ENCODE measurements at places on chromosomes 12 and 14.

DNA sequence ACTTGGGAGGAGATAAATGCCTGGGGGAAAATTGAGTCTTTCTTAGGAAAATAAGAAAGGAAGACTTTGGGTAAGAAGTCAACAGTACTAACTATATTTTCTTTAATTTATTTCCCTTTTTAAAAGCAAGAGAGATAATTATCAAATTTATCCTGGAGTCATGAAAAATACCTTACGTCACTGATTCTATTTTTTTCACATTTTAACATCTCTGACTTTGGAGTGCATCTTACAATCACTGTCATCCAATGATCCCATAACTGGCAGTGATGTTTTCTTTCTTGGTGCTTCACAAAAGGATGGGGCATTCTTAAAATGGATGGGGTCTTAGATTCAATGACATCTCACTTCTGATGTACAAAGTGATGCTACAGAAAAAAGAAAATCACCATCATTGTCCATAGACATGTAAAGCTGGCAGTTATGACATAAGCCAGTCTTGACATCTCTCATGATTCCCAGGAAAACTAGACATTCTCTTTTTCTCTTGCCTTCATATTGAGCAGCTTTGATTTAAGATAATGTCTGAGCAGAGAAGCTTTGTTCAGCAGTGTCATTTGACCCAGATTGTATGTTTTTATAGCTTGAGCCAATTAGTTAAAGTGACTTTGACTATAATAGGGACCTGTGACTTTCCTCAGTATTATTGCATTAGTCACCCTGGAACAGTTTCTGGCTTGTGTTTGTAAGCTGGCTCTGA is 236.2 kb downstream of the EGLN3 start:
- DNase-seq: no peak

GRCh38 chr12:123936956-123937706 is 35.5 kb downstream of the CCDC92 start:
- DNase-seq: no peak

DNA sequence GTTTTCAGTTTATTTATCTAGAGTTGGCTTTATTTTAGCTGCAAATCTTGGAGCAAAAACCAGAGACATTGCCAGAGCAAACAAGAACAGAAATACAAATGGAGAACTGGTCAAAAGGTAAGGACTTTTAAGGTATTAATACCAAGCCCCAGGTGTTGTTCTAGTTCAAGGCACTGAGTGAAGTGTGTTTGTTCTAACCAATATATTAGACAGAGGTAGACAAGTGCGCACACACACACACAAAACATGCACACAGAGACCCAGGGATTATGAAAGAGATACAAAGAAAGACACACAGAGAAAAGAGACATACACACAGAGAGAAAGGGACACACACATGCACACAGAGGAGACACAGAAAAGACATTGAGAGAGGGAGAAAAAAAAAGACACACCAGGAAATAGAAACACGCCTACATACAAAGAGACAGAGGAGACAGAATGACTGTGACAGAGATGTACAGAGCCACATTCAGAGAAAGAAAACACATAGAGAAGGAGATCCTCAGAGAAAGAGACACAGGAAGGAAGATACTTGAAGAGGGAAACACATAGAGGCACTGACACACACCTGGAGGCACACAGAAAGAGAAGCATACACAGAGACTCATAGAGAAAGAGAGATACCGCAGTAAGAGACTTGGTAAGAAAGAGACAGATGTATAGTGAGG is 50.2 kb downstream of the MIPOL1 start:
- no peak for DNase-seq

- DNase-seq: no peak
These were observed 93.4 kb downstream of the TSPAN9 start for GRCh38 chr12:3170423-3171194.

GRCh38 chr12:6935371-6936193 is 7.8 kb downstream of the ATN1 start:
- DNase-seq: no peak

DNA sequence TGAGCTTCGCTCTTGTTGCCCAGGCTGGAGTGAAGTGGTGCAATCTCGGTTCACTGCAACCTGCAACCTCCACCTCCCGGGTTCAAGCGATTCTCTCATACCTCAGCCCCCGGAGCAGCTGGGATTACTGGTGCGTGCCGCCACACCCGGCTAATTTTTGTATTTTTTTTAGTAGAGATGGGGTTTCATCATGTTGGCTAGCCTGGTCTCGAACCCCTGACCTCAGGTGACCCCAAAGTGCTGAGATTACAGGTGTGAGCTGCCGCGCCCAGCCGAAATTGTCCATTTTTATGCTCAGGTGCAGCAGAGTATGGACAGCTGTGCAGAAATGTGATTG is 19.2 kb upstream of the CYP46A1 start:
- no peak for DNase-seq

DNA sequence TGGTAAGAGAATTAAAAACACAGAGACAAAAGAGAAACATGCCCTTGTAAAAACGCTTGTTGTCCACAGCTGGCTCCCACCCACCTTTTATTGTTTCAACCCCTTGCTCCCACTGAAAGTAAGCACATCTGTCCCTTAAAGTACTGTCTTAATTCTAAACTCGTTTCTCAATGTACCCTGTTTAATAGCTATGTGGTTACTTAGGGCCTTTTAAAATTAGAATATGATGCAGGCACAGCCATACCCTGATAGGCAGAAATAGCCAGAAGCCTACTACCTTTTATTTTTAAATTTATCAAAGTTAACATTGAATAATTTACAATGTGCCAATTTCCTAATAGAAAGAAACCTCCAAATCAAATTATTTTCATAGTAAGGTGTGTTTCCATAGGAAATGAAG is 4.0 kb upstream of the MGAT4C start:
- no peak for DNase-seq

GRCh38 chr12:55683676-55684075 is 24.0 kb downstream of the ITGA7 start:
- no peak for DNase-seq

- DNase-seq: no peak
These were observed 1.5 kb downstream of the FGD4 start for GRCh38 chr12:32400866-32401265.

- DNase-seq: no peak
These were observed 10.9 kb upstream of the KRT77 start for GRCh38 chr12:52713960-52714886.

GRCh38 chr14:96202441-96203094 is 2.1 kb upstream of the BDKRB2 start:
- no peak for DNase-seq

DNA sequence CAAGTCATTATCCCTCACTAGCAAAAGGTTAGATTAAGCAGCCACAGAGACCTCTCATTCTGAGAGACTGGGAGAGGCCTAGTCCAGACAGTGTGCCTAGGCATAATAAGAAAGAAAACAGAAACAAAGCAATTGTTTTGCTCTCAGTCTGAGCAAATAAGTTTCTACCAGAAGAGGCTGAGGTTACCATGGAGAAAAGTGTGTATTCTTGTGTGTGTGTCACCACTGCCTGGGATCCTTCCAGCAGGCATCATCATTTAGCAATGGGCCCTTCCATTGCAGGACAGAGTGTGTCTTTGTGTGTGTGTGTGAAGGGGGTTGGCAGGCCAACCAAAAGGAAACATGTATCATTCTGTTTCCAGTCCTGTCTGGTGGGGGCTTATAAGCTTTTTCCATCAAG is 3.7 kb downstream of the EFS start:
- no peak for DNase-seq

- no peak for DNase-seq
These were observed 13.1 kb downstream of the PGAM5 start for GRCh38 chr12:132723764-132724140.

DNA sequence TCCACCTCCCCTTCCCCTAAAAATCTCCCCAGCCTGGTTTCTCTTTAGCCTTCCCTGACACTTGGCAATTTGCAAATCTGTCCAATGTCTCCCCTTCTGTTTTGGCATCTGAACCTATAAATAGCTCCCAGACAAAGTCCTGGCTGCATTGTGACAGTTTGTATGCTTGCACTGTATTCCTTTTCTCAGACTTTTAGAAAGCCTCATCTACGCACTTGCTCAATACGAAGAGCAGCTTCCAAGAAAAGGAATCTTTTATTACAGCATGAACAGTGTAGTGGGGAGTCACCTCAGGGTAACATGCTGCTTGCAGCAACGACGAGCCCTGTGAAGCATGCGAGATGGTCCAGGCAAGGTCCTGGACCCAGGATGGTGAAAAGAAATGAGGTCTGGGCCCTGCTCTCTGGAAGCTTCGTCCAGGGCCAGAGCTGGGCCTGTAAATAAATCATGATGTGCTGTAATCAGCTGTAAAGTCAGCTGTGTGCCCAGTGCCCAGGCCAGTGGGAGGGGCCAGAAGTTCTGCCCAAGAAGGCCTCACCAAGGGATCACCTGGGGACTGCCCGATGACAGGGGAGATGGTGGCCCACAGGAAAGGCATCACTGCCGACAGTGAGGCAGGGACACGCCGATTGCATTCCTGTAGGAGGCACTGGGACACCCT is 88.3 kb downstream of the RIN3 start:
- no peak for DNase-seq

DNA sequence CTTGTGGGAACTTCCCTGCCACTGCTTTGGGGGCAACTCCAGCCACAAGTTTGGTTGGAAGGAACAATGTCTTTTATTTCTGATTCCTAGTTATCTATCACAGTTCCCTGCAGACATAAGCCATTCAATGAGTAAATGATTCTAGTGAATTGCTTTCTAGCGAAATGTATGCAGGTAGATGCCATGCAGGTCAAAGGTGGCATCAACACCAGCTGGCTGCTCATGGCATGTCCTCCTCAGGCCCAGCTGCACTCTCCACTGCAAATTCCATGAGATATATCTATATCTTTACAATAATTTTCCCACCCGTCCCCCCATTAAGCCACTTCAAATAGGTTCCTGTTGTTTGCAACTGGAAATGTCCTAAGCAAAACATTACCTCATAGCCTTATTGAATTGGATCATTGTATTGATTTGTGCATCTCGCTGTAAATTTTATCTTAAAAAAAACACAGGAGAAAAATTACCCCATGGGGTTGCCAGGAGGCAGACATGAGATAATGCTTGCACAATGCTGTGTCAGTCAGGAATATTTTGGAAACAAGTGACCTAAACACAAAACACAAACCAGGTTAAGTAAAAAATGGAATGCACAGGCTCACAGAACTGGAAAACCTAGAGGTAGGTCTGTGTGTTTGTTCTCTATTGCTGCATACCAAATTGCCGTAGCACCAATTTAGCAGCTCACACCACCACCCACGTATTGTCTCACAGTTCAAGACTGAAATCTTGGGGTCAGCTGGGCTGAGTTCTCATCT is 32.8 kb upstream of the TXNRD1 start:
- DNase-seq: no peak

DNA sequence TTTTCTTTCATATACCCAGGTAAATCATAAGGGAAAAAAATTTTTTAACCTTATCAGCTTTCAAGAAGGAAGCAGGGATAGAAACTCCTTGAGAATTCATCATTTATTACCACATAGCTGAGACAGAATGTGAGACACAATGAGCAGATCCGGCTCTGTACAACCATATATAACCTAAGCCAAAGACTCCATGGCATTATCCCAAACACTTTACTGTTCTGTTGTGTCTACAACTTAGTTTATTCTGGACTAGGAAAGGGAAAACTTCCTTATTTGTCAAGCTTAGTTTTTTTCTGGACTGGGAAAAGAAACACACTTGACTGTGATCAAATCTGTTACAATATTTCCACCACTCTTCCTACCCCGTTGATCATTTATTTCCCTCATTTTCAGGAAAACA is 38.3 kb upstream of the CATSPERB start:
- no peak for DNase-seq

- no peak for DNase-seq
These were observed 56.1 kb upstream of the YARS2 start for GRCh38 chr12:32811686-32812392.

- DNase-seq: no peak
These were observed 148.1 kb upstream of the LRIG3 start for GRCh38 chr12:59068436-59068835.

GRCh38 chr12:132253698-132254480 is 75.5 kb downstream of the GALNT9 start:
- DNase-seq: no peak

DNA sequence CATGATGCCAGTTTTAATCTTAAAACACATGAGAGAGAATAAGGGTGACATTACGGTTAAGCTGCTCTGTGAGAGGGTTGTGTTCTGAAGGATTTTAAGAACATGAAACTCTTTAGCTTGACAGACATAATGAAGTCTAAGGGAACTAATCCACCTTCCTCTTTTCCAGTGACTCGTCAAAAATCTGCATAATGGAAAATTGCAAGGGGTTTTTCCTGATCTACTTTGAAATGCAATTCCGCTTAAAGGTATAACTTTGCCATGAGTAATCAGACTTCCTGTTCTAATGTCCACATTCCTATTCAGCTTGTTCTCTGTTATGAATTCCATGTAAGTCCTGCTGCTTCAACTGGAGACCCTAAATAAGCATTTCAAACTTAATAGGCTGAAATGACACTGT is at the start of gene ZNF705A:
Gene ZNF705A (plus strand): TSS at position 171 of the 400 bp plus-strand sequence. CDS start 15,611 bp downstream, outside the sequence.
- DNase-seq: no peak

- DNase-seq: no peak
These were observed 37.3 kb downstream of the TCHP start for GRCh38 chr12:109937371-109937770.

GRCh38 chr14:91888641-91889476 is 21.5 kb upstream of the TC2N start:
- no peak for DNase-seq

GRCh38 chr14:32737621-32738020 is 201.1 kb upstream of the NPAS3 start:
- DNase-seq: no peak

DNA sequence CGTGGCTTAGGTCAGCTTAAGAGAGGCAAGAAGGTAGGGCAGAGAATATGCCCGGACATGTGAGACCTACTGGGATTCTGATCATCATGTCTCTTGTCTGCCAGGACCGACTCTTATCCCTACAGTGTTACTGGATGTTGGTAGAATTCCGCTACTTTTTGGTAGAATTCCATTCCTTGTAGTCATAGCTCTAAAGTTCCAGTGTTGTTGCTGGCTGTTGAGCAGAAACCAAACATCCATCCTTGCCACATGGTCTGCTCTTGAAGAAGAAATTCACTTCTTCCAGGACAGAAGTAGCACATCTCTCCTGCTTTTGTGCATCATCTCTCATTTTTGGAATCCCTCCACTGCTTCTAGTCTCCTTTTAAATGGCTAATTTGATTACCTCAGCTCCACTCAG is 453.7 kb downstream of the RPL10L start:
- DNase-seq: no peak

Measured in activated CD4-positive, CD25-positive, alpha-beta regulatory T cell (primary cell).